ENCODE measurements at places on chromosomes 3 and 15. TPM values are rescaled to one million over a fixed set of nuclear protein-coding genes. Genes with fewer than 3 reads are reported as not detected.

The REC114 gene
- not detected for total RNA-seq

The STX19 gene
- total RNA-seq: 2.5 TPM

- no peak for DNase-seq
These were observed 9.3 kb downstream of the ARPP19 start for GRCh38 chr15:52559575-52559974.

DNA sequence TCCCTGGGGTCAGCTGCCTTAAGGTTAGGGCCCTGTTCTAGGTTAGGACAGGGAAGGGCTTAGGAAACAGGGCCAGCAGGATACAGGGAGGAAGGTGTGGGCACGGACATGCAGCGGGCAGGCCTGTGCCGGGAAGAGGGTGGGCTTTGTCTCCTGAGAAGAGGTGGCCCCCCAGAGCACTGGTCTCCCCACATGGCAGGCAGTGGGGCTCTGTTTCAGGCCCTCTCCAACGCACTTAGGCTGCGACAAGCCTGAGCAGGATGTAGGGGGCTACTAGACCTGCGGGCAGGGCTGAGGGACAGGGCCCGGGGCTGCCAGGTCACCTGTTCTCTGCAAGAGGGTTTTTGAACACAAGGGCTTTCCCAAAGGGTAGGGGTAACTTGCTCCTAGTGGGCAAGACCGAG is 33.5 kb downstream of the KLF13 start:
- DNase-seq: no peak

The LINGO1 gene
- total RNA-seq: 4.7 TPM

- DNase-seq: peak; percentile 79
These were observed 66.9 kb upstream of the PRR23C start for GRCh38 chr3:139111392-139112229.

DNA sequence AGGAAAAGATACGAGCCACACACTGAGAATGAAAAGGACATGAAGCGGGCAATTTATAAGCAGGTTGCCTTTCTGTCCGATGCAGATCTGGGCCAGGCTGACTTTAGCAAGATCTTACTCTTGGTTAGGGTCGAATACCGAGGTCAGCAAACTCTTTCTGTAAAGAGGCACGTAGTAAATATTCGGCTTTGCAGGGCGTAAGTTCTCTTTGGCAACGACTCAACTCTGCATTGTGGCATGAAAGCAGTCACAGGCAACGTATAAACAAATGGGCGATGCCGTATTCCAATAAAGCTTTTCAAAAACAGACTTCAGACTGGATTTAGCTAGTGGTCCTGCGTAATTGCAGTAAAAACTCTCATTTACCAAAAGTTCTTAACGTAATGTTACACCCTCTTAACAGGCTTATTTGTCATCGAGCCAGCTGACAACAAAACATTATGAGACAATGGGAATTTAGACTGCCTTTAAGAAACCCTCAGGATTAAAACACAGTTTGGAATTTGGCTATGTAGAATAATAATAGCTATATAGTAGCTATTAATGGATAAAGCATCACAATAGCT is 13.1 kb upstream of the RPL35A start:
- DNase-seq: no peak

DNA sequence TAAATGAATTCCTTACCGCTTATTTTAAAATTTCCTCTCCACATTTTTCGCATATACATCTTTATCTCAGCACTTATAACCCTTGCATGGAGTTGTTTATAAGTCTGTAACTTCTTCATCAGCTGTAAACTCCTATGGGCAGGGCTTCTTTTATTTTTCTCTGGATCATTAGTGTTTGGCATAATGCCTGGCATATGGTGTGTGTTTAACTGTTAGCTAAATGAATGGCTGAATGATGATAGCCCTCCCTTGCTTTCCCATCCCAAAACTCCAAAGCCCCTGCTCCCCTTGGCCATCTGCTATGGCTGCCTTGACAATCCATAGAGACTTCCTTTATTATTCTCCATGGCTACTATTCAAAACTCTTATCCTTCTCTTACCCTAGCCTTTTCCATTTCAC is 48.1 kb upstream of the SEMA6D start:
- no peak for DNase-seq

DNA sequence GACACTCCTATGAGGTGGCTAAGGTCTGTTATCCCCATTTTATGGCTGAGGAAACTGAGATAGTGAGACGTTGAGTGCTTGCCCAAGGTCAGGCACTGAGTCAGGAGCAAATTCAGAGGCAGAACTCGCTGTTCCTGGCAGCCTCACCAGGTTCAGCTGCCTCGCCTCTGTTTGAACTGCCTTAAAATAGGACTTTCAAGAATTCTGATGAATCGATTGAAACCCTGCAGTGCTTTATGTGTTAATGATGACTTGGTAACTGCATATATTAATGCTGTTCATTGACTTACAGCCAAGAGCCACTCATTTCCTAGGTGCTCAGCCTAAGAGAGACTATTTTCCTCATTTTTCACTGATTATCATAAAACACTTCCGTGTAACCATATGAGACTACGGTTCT is 79.5 kb upstream of the BHLHE40 start:
- DNase-seq: no peak

The TGM4 gene
- total RNA-seq: not detected

DNA sequence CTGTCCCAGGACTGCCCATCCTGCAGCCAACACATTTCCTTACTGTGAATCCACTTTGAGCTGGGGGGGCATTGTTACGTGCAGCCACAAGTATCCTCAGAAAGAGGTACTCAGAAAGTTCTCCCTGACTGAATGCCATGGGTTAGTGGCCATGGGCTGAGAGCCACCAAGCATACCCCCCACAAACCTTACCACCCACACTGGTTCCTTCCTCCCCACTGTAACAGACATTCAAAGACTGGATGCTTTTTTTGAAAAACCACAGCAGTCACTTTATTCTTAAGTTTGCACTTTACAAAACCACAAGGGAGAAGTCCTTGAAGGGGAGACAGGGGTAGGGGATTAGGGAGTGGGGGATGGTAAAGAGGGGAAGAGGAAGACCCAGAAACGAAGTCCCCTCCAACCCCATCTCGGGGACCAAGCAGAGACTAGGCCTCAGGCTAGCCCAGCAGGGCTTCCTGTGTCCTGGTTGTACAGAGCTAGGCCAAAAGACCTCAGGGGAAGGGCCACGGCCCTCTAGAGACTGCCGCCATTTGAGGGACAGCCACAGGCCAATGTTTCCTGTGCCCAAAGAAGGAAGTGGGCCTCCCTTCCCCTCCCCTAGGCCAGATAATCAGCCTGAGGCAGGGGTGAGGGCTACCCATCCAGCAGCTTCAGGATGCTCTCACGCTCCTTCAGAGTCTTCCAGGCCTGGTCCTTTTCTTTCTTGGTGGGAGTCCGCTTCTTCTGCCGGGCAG is 10.1 kb upstream of the CAMK1 start:
- DNase-seq: no peak
